ENCODE measurements at places on chromosomes 6 and 20.
A peak's percentile ranks its signal among the peaks of the same experiment; 100 is the strongest.

GRCh38 chr20:24783631-24784492, 165.2 kb upstream of the CST7 start:
- DNase-seq = no peak

- DNase-seq = peak; percentile 16
Observed at GRCh38 chr20:62136283-62137091, 6.7 kb downstream of the PSMA7 start.

DNA sequence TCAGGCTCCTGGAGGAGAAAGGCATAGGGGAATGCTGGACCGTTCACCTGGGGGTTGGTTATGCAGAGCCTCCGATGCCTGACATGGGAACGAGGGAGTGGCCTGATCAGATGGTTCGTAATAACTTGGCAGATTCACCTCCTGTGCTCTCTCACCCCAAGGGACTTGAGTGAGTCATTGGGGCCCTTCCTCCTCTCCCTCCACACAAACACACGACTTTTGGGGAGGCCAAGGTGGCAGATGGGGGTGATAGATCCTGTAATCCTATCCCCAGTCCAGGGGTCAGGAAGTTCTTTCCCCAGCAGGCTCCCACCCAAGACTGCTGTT, 45.6 kb upstream of the ARFGEF2 start:
- DNase-seq = no peak

DNA sequence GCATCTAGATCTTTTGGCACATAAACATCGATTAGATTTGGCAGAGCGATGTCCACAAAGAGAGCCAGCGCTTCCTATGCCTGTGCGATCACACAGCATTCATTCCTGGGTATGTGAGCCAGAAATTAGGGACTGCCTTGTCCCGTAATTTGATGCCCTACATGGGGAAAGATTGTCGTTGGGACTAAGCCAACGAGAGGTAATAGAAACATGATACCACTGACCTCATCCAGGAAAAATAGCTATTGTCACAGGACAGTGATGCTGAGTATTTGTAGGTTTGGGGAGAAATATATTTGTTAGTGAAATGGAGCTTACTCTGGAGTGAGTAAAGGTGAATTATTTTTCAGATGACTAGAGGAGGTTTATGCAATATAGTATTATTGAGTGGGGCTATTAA, 154.0 kb downstream of the TSHZ2 start:
- no peak for DNase-seq

GRCh38 chr6:75219263-75219662, 13.4 kb upstream of the COL12A1 start:
- no peak for DNase-seq
